ENCODE measurements at places on chromosomes 12 and 14.

- no peak for DNase-seq
These were observed 41.2 kb downstream of the ADGRD1 start for GRCh38 chr12:130994821-130995375.

- no peak for DNase-seq
These were observed 17.2 kb upstream of the FBLN5 start for GRCh38 chr14:91964724-91965123.

DNA sequence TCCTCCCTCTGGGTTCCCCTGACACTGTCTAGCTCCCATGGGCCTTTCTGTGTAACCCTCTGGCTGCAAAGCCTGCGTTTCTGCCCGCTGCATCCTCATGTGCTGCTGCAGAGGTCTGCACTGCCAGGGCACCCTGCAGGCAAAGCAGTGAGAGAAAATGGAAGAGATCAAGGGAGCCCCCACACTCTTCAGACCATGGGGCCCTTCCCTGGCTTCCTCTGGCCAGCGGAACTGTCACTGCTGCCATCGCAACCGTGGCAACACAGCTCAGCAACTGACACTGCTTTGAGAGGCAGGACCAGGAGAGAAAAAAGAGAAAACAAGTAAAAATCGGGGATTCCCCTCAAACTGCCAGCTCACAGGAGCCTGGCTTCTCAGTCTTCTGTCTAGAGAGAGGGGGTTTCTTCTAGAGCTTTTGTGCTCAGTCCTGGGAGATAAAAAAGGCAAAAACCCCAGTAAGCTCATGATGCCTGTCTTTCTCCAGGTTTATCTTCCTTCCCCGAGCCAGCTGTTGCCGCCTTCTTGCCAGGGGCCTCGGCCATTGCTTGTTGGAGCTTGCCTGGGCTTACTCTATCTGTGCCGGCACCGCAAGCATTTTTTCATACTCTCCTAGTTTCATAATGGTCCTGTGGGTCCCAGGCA, 38.9 kb downstream of the C14orf132 start:
- DNase-seq, result no peak

DNA sequence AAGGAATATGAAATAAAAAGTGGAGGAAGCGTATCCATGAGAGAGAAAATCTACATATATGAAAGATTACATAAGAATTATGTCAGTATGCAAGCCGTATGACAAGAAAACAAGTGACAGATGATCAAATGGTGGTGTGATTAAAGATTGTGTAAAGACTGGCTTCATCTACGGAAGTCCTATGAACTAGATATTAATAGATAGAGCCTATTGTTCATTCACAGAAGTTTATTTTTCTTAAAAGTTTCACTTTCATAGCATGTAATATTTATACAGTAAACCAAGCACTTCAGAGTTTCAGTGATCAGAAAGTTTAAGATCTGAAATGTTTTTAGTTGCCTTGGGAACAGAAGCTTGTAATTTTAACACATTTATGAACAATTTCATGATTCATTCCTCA, 84.5 kb downstream of the VRK1 start:
- DNase-seq, result no peak

GRCh38 chr12:121297435-121297991, 1.0 kb upstream of the CAMKK2 start:
- DNase-seq, result peak; percentile 55

DNA sequence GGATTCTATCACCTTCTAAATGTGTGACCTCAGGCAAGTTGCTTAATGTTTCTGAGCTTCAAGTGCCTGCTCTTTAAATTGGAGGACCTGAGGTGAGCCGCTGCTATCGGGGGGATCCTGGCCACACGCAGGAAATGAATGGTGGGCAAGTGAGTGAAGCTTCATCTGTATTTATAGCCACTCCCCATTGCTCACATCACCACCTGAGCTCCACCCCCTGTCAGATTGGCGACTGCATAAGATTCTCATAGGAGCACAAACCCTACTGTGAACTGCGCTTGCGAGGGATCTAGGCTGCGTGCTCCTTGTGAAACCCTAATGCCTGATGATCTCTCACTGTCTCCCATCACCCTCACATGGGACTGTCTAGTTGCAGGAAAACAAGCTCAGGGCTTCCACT, 158.6 kb upstream of the CCND2 start:
- no peak for DNase-seq

DNA sequence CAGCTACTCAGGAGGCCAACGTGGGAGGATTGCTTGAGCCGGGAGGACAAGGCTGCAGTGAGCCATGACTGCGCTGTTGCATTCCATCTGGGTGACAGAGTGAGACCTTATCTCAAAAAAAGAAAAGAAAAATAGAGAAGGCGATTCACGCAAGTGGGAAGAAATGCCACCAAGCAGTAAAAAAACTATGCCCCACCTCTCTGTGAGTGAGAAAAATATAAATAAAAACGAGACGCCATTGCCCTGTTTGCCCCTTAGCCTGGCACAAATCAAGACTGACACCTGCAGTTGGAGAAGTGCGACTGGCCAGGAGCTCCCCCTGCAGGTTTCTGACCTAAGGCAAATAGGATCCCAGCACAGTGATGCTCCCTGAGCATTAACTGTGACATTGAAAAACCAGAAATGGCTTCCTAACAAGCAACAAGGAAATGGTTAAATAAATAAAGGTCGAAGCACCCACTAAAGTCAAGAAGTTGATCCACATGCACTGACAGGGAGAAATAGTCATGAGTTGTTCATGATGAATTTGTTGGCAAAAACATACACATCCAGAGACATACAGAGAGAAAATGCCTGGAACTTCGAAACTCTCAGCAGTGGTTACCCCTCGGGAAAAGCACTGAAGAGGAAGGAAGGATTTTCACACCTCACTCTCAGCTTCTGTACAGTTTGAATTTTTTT, 21.1 kb downstream of the GSC start:
- no peak for DNase-seq
